ENCODE measurements at places on chromosomes 3 and 15.

DNA sequence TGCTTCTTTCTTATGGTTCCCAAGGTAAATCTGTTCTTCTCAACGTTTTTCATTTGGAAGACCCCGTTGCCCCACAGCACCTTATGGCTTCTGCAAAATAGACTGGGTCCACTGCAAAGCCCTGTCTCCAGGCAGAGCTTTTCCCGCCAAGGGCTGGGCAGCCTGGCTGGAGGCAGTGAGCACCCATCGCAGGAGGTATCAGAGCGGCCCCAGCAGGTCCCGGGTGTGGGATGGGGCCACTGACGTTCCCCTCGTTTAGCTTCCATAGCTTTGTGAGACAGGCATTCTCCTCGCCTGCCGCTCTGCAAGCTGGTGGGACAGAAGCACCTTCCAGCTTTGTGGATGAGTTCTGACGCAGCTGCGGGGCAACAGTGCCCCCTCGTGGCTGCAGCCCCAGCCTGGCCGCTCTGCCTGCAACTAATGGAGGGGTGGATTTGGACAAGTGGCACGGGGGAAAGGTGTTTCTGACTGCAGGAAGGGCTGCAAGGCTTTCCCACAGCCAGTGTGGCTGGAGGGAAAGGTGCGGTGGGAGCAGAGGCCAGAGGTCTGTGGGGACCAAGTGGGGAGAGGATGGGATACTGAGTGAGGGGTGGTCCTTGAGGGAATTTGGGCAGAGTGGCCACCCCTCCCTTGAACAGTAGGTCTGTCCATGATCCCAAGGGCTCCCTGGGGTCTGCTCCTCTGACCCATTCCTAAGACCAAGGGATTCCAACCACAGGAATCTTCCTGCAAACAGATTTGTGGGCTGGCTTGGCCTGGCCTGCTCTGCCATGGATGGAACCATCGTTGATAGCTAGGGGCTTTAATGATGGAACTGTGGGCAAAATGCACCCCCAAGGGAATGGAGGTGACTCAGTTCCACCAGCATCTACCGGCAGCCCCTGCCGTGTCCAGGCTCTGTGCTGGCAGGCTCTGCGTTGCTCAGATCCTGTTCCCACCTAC, 99.4 kb downstream of the FBLN2 start:
- peak; percentile 62 for DNase-seq

DNA sequence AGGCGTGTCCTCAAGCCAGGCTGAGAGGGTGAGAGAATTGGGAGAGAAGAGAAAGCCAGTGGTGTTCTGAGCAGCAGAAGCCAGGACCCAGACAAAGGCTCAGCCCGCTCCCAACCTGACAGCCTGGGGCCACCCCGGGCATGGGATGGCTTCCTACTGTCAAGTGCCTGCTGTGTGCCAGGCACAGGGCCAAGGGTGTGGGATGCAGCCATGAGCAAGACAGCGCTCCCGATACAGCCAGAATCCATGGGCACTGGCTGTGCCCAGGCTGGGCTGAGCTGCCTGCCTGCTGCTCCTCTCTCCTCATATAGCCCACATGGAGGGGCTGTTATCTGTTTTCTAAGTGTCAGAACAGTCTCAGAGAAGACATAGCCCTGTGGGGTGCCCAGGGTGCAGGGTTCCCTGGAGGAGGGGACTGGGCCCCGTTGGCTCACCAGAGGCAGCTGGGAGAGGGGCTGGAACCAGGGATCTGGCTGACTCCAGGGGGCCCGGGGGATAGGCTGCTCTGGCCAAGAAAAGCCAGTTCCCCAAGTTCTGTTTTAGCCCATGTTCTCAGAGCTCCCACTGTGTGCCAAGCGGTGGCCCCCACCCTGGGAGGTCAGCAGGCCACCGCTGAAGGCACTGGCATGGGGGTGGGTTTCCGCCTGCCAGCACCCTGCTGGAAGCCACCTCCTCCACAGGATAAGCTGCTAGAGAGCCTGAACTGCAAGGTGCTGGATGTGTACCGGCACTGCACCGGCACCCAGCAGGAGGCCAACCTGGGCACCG, 39.0 kb downstream of the CFAP100 start:
- DNase-seq: no peak

DNA sequence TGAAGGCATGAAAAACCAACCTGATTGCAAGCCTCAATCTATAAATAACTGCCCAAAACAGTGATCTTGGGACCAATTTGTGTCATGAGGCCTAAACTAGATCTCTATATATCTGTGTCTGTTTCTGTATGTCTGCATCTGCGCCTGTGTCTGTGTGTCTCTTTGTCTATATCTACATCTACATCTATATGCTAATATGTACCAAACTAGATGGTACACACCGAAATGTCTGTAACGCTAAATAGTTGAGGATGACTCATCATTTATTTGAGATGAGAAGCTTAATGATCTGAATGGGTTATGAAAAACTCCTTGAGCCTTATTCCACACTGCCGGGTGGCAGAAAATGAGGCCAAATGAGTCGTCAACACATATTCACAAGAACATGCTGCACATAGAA, 982.3 kb downstream of the ROBO2 start:
- DNase-seq: no peak

DNA sequence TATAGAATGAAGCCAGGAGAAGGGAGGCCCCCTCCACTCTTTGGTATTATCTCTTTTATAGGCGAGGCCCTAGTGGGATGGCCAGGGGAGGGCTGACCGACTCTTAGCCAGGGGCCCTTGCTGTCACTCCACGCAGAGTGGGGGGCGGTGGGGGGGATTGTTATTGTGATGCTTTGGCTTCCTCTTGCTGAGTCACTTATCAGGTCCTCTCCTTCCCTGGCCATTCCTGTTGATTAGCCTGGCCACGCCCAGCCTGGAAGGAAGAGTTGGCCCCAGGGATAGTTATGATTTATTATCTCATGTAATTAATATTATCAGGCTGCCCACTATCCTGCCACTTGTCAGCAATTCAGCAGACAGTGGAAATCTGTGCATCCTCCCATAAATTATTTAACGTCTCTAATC, 25.5 kb upstream of the SKOR1 start:
- DNase-seq: no peak

DNA sequence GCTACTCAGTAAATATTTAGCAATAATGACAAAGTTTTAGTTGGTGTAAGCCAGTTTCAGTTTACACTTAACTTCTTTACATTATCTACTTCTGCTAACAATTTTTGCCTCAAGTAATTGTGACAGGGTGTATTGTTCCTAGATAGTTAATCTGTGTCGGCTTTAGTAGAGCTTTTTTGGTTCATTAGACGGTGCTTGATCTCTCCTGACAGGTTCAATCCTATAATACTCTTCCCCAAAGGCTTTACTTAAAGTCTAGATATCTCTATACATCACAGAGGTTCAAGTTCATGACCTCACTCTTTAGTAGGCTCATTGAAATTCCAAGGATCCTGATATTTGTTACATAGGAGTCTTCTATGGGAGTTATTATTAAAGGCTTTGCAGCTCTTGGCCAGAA, 365.6 kb upstream of the DPPA4 start:
- DNase-seq: no peak

- no peak for DNase-seq
These were observed 123.8 kb upstream of the PHLDB2 start for GRCh38 chr3:111735243-111735758.

GRCh38 chr3:156246961-156247725, 126.8 kb downstream of the KCNAB1 start:
- no peak for DNase-seq

DNA sequence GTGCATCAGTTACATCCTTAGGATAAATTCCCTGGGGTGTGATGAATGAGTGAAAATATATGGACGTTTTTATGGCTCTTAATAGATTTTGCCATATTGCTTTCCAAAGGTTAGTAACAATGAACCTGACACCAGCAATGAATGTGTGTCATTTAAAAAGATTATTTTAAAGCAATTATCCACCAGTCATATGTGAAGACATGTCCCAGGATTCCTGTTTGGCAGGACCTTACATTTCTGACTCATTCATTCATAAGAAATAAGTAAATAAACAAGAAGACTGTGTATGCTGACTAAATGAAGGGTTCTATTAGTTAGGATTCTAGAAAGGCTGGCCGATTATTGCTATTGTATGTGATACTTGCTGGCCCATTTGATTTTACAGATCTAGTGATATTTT, 201.5 kb downstream of the SOX2 start:
- DNase-seq: no peak

GRCh38 chr15:37788330-37788729, 146.1 kb upstream of the TMCO5A start:
- no peak for DNase-seq

GRCh38 chr15:67680641-67681040, 138.1 kb downstream of the MAP2K5 start:
- DNase-seq: no peak

GRCh38 chr3:193506921-193507320, 47.8 kb downstream of the ATP13A4 start:
- DNase-seq: no peak

DNA sequence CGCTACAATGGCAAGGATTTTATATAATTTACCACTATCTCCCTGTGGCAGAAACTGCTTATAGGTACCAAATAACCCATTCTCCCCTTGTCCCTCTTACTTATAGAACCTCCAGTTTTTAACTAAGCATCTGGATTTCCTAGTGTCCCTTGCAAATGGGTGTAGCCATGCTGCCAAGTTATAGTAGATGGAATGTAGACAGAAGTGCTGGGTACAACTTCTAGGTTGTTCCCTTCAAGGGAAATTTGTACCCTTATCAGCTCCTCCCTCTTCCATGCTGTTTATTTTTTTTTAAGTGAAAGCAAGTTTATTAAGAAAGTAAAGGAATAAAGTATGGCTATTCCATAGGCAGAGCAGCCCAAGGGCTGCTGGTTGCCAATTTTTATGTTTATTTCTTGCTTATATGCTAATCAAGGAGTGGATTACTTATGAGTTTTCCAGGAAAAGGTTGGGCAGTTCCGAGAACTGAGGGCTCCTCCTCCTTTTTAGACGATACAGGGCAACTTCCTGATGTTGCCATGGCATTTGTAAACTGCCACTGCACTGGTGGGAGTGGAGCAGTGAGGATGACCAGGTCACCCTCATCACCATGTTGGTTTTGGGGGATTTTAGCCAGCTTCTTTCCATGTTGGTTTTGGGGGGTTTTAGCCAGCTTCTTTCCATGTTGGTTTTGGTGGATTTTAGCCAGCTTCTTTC, 40.1 kb upstream of the TM4SF19 start:
- DNase-seq: no peak

DNA sequence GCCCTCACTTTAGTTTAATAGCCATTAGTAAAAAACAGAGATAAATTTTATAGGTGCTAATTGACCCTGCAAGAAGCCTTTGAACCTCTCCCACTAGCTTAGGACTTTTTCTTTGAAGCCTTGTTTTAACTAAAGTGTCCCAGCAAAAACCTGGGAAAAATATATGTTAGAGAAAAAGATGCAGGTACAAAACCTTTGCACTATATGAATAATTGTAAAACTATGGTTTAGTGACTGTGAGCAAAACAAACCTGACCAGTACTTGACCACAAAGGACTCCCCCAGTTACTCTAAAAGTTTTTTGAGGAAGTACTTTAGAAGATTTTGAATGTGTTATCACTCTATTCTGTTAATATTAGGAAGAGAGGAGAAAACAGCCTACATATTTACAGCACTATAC, 123.3 kb upstream of the TP63 start:
- no peak for DNase-seq

DNA sequence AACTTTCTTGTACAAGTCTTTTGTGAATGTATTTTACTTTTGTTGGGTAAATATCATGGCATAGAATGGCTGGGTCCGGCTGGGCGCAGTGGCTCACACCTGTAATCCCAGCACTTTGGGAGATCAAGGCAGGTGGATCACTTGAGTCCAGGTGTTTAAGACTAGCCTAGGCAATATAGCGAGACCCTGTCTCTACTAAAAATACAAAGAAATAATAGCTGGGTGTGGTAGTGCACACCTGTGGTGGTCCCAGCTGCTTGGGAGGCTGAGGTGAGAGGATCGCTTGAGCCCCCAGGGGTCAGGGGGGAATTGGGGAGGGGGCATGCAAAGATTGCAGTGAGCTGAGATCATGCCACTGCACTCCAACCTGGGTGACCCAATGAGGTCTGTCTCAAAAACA, 52.9 kb downstream of the ANP32A start:
- DNase-seq: no peak

GRCh38 chr3:128328546-128329458, 137.9 kb downstream of the DNAJB8 start:
- no peak for DNase-seq

- DNase-seq: no peak
These were observed 53.7 kb downstream of the TRIM42 start for GRCh38 chr3:140731440-140732119.

GRCh38 chr3:111808439-111808838, 50.6 kb upstream of the PHLDB2 start:
- DNase-seq: no peak
